ENCODE measurements at places on chromosomes 5 and 9.

DNA sequence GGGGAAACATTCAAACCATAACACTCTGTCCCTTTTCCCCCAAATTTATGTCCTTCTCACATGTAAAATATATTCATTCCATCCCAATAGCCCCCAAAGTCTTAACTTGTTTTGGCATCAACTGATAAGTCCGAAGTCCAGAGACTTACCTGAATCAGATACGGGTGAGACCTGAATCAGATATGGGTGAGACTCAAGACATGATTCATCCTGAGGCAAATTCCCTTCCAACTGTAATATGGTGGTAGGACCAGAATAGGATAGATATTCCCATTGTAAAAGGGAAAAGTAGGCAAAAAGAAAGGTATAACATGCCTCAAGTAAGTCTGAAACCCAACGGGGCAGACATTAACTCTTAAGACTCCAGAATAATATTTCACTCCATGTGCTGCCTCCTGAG, 115.6 kb upstream of the CKMT2 start:
- DNase-seq, result no peak

- DNase-seq, result no peak
Observed at GRCh38 chr5:133235696-133236426, 184.0 kb downstream of the HSPA4 start.

DNA sequence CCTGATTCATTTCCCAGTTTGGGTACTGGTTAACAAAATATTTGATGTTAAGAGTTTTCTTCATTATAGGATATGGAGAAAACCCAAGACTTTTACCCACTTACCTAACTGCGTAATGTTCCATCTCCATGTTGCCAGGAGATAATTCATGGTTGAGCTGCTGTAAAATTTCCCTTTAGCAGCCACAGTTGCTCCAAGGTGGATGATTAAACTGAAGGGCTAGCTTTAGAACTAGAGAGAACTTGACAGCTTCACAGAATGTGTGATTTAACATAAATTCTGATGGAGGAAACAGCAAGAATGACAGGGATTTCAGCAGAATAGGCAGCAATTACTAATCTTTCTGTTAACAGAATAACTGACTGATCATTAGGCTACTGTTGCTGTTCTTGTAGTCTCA, 236.1 kb downstream of the MEF2C start:
- no peak for DNase-seq

GRCh38 chr5:80866371-80866770, 93.8 kb upstream of the RASGRF2 start:
- no peak for DNase-seq

GRCh38 chr9:69376651-69377050, 51.6 kb downstream of the ENTREP1 start:
- DNase-seq, result no peak

GRCh38 chr9:137222190-137223077, at the start of gene RNF208:
Gene RNF208, minus strand, starts transcription at chr9:137222240. Its CDS starts 1,028 bp downstream, at chr9:137221212.
- no peak for DNase-seq

- no peak for DNase-seq
Observed at GRCh38 chr9:122029898-122030297, 63.2 kb downstream of the TTLL11 start.

DNA sequence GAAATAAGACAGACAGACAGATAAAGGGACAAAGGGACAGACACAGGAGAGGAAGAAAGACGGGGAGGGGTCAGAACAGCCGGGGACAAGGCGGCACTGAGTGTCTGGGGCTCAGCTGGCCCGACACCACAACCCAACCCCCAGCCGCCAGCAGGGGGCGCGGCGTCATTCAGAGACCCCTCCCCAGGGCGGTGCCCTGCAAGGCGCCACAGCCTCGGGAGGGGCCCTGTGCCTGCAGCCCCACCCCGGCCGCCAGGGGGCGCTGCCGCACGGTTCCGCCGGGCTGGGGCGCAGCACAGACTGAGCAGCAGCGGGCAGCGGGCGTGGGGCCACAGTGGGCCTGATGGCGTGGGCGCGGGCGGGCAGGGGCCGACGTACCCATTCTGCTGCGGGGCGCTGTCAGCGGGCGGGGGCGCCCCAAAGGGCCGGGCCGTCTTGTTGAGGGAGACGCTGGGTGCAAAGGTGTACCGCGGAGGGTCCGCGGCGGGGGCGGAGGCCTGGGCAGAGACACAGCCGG, 5.9 kb downstream of the PDLIM7 start:
- no peak for DNase-seq

DNA sequence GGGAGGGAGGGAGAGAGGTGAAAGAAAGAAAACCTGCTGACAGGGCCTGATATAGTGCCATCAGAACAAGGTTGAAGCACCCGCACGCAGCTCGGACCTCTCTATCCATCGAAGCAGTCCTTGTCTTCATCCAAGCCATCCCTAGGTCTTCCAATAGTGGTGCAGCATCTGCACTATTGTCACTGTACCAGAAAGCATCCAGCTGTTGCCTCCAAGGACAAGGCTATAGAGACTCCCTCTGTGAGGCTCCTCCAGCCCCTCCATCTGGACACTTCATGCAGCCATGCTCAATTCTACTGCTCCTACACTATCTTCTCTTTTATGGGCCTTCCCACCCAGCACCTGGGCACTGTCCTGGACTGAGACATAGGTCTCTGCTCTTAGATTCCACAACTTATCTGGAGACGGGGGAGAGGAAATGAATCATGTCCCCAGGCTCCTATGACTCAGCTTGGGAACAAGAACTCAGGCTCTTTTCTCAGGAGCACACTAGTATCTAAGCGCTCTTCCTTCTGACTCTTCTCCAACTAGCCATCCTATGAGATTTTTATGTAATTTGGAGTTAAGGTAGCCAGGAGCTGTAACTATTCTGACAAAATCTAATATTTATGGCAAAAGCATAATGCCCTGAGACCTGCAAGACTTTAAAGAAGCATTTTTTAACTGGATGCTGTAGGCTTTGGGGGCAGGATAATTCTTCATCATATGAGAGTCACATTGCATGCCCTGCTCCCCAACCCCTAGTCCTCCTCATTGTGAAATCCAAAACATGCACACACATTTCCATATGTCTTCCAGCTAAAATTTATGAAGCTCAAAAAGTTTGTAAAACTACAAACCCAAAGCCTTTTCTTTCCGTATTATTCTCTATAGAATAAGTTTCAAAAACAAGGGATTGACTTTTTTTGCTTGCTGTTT, 446.8 kb downstream of the CCDC171 start:
- no peak for DNase-seq

DNA sequence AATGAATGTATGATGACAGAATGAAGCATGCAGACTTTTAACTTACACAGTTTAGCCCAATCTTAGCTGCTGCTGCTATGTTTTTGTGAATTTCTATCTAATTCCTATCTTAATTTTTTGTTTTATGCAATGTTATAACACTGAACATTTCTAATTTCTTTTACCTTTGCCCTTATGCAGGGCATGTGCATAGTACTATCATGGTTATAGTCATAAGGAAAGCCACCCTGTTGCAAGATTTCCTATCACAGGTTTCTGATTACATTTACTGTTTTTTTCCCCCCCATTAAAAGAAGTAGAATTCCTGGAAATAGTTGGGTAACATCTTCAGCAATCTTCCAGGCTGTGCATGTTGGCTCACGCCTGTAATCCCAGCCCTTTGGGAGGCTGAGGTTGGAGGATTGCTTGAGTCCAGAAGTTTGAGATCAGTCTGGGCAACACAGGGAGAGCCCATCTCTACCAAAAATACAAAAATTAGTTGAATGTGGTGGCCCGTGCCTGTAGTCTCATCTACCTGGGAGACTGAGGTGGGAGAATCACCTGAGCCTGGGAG, 164.4 kb downstream of the KDM4C start:
- DNase-seq, result no peak

GRCh38 chr5:126659805-126660482, 59.2 kb downstream of the PHAX start:
- no peak for DNase-seq

DNA sequence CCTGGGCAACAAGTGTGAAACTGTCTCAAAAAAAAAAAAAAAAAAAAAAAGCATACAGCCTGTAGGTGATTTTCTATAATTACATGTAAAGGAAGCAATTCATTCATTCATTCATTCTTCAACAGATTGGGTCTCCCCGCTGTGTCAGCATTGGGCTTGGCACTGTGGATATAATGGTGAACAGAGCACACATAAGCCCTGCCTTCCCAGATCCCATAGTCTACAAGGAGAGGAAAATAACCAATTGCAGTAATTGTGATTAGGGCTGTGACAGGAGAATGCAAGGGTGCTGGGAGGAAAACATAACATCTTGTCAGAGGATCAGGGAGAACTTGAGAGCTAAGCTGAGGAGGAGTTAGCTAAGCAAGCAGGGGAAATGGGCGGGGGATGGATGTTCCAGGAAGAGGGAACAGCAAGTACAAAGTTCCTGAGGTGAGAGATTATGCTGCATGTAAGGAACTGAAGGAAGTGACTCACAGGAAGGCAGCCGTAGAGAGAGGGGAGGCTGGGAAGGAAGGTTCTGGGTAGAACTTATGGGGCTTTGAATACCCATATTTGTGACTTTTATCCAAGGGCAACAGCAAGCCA, 24.0 kb upstream of the KLF9 start:
- DNase-seq, result no peak

DNA sequence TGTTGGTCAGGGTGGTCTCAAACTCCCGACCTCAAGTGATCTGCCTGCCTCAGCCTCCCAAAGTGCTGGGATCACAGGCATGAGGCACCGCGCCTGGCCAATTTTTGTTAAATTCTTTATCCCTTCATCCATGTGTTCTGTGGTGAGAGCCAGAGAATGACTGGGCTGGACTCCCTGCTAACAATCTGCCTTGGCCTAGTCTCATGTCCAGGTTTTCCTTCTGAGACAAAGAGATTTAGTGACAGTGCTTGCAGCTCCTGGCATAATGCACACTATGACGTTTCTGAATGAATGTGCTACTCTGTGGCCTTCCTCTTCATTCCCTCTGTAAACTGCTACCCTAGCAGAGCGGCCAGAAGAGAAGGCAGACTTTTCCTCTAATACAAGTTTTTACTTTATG, 79.3 kb downstream of the FOXD1 start:
- DNase-seq, result no peak

DNA sequence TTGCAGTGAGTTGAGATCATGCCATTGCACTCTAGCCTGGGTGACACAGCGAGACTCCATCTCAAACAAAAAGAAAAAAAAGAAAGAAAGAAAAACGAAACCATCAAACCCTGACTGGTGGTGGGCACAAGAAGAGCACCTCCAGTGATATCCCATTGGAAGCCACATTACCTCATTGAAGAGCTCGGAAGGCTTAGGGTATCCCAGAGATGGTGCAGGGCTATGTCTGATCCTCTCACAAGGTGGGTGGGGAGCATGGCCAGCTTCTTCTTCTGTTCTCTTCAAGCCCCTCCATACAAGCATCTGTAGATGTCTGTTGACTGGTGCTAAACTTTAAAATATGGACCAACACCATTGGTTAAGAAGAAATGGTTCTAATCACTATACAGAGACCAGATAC, 45.8 kb downstream of the GAS1 start:
- DNase-seq, result no peak

DNA sequence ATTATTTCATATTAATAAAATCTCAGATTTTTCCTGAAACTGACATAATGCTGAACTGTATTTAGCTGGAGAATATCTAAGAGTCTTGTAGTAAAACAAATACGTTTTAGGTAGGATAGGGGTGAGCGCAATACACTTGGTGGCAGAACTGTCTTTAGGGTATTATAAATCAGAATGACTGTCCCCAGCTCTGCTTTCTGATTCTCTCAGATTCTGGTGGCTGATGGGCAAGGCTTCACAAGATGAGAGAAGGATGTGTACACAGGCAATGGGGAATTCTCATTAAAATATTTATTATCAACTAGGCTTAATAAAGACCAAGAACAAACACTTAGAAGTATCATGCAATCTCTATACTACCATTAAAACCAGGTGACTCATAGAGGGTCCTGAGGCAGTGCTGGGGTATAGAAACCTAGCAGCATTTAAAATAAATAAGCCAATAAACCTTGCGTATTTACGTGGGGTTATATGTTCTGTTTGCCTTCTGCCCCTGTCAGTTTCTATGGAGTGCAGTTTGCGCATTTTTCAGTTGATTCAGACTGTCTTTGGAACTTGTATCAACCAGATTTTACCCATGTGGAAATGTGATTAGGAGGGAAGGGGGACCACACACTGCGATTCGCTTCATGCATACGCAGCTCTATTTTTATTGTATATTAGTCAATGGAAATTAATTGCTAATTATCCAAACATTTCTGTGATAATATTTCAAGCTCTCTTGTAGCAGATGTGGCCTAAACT, 1150.7 kb upstream of the WWC1 start:
- no peak for DNase-seq

DNA sequence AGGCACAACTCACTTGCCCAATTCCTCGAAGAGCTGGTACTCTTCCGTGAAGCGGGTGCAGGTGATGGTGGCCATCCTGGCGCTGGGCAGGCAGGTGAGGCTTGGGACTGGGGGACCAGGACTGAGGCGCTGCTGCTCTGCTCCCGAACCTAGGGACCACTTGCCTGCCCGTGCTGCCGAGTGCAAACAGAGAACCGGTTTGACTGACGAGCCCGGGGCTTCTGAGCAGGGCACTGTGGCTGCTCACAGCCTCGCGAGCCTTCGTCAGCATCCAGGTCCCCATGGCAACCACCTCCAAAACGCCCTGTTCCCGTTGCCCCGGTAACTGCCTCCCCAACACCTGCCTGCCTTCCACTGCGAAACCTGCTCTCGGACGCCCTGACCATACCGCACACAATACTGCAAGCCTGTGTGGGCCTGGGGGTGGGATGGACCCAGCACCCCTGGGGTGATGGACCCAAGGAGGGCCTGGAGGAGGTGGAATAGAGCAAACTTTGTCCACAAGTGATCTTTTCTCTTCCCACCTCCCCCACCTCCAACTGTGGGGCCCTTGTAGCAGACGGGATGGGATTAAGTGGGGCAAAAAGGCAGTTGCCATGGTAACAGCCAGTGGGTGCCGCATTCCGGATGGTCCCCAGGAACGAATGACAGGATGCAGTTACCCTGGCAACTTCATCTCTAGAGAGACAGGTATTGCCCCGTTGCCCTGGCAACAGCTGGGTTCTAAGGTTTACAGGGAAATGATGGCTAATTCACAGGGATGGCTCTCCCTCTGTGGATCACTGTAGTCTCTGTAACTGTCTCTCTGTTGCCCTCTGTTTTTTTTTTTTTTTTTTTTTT, at the start of gene CAMK2A:
TSS of gene CAMK2A (minus strand) at position 223 of the 840 bp plus-strand sequence. CDS start at position 75, 148 bp downstream.
- no peak for DNase-seq

- DNase-seq, result no peak
Observed at GRCh38 chr5:115733607-115734006, 82.9 kb downstream of the CDO1 start.

GRCh38 chr5:32058101-32058500, 116.0 kb downstream of the GOLPH3 start:
- peak; percentile 18 for DNase-seq

DNA sequence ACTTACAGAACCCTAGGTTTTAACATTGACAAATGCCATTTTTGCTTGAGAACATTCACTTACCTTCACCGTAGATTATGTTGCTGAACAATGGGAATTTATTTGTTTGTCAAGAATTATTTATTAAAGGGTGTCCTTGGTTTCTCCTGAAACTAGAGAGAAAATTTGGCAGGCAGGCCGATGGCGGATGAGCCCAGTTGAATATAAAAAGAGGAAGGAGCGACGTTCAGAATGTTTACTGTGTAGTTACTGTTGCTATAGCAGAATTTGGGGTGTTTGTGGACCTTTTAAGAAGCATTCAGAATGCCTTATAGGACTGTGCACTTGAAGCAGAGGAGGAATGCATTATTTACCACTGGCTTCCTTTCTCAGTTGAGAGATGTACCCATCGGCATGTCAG, 268.2 kb downstream of the CDH10 start:
- DNase-seq, result no peak
